ENCODE measurements at places on chromosomes 5 and 9.

DNA sequence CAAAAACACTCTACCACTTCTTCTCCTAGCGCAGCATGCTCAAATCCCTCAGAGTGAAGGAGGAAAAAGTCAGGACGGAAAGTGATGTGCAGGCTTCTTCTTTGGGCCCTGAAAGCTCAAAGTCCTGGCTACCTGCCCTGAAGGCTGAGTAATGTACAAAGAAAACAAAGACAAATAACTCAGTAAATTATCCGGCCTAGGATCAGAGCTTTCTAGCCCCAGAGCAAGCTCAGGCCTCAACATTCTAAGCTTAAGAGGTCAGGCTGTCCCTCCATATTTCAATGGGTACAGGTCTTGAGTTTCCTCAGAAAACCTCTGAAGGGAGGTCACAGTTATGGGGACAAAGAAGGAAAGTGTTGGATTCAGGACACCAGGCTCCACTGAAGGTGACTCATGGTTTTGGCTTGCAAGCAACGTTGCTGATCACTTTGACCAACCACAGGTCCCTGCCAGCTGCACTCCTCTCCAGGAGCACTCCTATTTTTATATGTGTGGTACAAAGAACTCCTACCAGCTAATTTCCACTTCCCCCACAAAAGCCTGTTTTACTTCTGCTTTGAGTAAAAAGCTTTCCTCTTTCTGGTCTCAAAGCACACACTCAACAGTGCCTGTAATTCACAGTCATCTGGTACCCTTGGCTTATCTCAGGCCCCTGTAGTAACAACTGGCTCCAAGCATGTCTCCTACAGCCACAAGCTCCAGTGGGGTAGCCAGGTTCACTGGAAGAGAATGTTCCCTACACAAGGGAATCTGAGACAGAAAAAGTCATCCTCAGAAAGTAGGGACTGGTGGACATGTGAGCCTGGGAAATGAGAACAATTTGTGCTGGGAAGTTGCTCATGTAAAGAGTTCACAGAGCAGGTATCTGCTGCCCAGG lies 115.7 kb downstream of the UGCG start:
- DNase-seq = no peak

DNA sequence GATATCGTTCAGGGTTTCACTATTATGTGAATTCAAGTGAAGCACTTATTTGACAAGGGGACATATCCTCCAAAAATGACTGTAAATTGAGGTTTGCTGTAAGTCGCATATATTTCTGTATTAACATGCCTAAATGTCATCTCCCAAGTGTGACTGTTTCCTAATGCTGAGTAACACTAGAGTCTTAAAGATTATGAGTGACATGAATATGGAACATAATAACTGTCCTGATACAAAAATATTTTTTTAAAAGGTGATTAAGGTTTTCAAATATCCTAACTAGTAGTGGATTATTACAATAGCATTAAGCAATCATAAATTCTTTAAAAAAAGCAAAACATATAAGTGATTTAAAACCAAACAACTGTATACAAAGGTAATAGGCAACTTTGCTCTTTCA lies 3.6 kb downstream of the NFIB start:
- no peak for DNase-seq

GRCh38 chr5:78504704-78505677 lies 143.6 kb downstream of the LHFPL2 start:
- no peak for DNase-seq

- DNase-seq = no peak
Measured at GRCh38 chr5:172721455-172722326, 49.3 kb downstream of the DUSP1 start.

DNA sequence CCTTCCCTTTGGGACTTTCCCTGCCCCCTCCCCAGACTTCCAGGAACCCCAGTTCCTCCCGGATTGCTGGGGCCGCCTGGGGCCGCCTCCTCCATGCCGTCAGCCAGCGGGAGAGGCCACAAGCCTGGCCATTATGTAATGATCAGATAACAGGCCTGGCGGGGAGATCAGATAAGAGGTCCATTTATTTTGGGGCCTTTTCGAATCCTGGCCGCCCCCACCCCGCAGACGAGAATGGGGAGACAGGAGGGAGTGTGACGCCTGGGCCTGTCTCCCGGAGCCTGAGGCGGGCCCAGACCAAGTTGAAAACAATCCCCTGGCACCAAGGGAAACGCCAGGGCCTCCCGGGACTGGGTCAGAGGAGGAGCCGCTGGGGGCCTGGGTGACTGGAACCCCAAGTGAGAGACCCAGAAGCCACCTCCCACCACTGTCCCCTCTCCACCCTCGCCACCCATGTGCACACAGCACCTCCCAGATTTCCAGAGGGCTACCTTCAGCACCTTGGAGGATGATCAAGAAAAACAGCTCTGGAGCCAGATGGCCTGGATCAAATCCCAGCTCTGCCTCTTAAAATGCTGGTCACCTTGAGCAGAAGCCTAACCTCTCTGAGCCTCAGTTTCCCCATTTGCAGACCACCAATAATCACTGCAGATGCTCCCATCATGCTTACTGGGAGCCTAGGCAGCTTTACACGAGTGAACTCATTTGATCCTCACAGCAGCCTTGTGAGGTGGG lies 7.8 kb downstream of the ENG start:
- no peak for DNase-seq

- no peak for DNase-seq
Measured at GRCh38 chr5:122463221-122463620, 151.2 kb downstream of the SNCAIP start.

- no peak for DNase-seq
Measured at GRCh38 chr5:170633235-170634081, 129.6 kb downstream of the KCNIP1 start.

GRCh38 chr5:67065237-67065636 lies 131.4 kb downstream of the CD180 start:
- peak; percentile 20 for DNase-seq

- peak; percentile 14 for DNase-seq
Measured at GRCh38 chr5:52915176-52915875, 73.8 kb upstream of the ITGA2 start.

DNA sequence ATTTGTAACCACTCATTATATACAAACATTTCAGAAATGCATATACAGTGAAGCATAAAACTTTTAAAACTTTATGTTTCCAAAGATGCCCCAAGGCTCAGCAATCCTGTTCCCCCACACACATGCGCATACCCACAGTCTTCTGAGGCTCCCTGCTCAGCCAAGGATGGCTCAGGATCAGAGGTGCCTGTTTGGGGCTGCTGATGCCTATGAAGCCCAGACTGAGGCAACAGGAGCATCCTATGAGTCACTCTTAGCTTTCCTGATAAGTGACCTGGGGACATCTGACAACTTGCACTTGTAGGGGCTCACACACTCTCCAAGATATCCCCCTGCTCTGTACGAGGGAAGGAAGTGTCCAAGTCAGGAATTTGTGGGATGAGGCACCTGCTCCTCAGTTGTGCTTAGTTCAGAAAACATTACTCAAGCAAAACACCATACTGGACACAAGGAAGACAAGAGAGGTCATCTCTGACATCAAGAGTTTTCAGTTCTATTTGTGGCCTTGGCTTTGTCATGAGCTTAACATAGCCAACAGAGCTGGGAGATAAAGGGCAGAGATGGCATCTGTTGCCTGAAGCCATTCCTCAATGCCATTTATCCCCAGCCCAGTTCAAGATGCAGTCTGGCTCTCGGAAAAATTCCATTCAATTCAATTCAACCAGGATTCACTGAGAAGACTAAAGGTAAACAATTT lies 62.3 kb downstream of the NIPSNAP3B start:
- no peak for DNase-seq

DNA sequence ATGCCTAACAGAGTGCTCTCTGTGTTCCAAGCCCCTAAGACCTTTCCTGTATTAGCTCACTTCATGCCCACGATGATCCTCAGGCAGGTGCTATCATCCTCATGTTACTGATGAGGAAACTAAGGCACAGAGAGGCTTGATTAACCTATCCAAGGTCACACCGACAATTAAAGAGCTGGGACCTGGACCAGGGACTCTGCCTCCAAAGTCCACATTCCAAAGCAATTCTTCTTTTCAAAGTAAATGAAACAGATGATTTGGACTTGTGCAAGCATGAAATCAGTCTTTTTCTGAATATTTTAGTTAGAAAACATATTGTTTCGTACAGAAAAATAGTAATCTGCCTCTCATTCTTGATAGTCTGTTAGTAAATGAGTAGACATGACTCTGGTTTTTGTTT lies 18.1 kb upstream of the RASEF start:
- no peak for DNase-seq

DNA sequence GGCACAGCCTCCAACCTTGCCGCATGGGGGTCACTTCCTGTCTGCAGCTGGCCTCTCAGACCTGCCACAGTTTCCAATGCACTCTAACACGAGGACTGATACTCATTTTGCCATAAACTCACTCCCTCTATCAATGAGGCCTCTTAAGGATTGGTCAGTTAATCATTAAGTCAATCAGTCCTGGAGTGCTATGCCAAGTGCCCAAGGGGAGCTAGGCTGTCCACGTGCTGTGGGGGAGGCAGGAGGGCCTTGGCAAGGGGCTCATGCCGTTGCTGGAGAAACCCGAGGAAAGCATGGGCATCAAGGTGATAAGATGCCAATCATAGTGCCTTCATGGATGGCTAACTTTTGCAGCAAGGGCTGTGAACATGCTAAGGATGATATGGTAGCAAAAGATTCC lies 1.7 kb upstream of the ALDH1B1 start:
- no peak for DNase-seq

DNA sequence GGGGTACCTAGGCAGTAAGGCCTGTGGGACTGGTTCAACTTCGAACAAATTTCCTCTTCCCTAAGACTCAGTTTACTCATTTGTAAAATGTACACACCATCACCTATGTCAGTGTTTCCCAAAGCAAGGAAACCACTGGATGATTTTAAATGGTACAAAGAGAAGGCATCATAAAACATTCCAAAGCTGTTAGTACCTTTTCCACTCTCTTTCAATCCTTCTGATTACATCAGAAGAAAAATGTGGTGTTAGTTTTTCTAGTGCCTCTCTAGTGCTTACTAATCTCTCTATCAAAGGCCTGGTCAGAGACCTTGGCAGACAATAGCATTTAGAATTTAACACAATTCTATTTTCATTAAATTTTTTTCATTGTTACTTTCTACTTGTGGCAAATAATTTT lies 18.1 kb downstream of the NR6A1 start:
- DNase-seq = no peak

DNA sequence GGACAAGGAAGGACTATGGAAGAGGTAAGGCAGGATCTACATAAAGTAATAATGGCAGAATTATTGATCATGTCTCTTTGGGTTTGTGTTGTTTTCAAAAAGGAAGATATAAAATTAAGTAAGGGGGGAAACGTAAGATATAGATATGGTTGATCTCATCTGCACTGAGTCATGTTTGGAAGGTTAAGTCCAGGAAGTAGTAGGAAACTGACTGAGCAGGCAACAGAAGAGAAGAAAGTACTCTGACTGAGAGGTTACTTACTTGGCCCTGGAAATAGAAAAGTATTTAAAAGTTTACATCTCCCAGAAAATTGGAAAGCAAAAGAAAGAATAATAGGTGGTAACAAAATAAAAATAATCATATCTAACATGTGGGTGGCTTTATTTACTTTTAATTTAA lies 405.3 kb upstream of the RGMB start:
- no peak for DNase-seq

- no peak for DNase-seq
Measured at GRCh38 chr9:82080265-82080664, 91.7 kb downstream of the SPATA31D1 start.

- DNase-seq = no peak
Measured at GRCh38 chr5:180067986-180068385, 3.6 kb downstream of the RNF130 start.

GRCh38 chr5:14355391-14355790 lies 212.2 kb downstream of the TRIO start:
- no peak for DNase-seq

GRCh38 chr9:95075700-95076099 lies 241.8 kb downstream of the FANCC start:
- no peak for DNase-seq

DNA sequence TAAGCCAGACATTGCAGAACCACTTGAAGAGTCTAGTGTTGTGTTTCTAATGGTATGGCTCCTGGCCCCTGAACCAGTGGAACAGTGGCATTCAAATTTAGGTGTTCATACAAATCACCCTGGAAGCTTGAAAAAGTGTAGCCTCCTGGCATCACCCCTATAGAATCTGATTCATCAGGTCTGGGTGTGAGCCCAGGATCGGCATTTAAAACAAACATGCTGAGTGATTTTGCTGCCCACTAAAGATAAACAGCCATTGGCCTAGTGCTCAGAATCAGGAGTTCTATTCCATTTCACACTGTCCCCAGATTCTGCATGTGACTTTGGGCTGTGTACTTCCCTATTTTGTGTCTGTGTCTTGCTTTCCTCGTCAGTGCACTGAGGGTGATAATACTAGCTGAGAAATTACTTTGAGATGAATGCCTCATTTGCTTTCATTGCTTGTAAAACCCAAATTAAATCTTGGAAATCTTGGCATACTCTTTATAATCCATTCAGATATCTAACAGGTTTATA lies 241.5 kb upstream of the CLINT1 start:
- no peak for DNase-seq

- no peak for DNase-seq
Measured at GRCh38 chr9:25078202-25078601, 532.5 kb upstream of the IZUMO3 start.

GRCh38 chr5:172820046-172820767 lies 13.8 kb upstream of the ERGIC1 start:
- DNase-seq = peak; percentile 47

DNA sequence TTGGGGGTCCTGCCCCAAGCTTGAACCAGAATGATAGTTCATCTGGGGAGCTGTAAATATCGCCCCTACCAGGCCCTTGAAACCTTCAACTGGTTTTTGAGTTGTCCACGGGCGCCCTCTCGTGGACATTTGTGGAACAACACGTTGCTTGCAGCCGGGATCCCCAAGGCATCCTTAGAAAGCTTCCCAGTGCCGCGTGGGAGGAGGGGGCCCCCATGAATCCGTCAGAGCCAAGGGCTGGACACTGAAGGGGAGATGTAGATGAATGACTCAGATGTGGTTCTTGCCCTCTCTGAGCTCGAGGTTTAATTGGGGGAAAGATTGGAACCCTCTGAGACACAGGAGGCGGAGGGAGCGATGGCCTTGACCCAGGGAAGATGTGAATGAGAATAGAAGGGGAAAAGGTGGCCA lies 31.8 kb upstream of the ORM1 start:
- DNase-seq = peak; percentile 53

DNA sequence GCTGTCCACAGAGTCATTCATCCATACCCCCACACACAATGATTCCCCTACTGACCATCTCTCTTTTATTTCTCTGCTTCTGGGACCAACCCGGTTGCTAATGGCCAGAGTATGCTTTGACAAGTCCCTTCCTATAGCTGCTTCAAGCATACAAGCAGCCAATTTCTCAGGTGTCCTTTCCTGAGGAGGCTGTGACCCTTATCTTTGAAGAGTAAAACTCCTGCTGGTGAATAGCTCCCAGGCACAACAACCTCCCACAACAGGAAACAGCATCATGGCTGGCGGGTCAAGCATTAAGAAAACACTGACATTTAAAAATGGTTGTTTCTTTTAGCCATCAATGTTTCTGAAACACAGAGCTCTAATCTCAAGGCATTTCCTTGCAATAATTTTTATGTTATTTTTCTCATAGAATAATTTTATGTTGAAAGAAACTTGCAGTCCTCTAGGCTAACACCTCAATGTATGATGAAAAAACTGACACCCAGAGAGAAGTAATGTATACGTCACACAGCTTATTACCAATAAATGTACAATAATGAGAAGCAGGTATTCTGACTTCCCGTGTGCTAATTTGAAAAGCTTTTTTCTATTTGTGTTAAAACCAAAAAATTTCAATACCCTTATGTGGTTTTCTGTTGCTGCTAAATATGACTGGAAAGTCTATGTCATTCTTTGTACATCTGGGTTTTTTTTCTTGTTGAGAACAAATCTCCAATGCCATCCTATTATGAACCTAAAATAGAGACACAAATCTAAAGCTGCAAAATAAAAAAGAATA lies 7.5 kb upstream of the PAM start:
- no peak for DNase-seq
